ENCODE measurements at places on chromosomes 13 and 19.

DNA sequence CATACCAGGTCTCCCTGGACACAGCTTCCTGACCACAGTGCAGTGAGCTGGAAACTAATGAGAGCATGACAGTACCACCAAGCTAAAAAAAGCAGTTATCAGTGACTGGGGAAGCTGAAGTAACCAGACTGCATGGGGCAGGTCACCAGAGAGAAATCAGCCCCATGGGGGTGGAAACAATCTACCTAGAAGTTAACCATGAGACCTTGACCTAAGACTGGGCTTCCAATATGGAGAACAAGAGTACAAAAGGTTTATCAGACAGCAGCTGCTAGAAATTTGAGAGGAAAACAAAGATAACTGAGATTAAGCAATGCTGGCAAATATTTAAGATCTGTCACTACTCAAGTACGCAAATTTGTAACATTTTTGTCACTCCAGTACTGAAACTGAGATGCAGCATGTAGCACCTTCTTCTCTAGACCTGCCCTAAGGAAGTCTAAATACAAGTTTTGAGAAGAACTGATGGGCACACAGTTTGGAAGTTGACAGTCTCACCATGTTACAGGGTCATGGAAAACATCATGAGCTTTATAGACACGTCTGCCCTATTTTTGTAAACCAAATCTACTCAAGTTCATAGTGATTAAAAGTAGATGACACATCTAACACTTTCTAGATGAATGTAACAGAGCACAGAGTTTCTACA, 2641.8 kb upstream of the PCDH20 start:
- no peak for DNase-seq

DNA sequence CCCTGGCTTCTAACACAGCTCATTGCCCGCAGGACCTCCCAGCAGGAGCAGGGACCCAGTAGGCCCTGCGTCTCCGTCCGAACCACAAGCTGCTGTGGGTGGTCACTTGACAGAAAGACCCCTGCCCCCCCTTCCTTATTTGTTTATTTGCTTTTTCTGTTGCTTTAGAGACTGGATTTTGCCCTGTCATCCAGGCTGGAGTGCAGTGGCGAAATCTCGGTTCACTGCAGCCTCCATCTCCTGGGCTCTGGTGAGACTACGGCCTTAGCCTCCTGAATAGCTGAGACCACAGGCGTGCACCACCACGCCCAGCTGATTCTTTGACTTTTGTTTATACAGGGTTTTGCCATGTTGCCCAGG, 7.6 kb upstream of the PTBP1 start:
- no peak for DNase-seq

GRCh38 chr13:76387566-76387965, 498.6 kb downstream of the KCTD12 start:
- no peak for DNase-seq

- no peak for DNase-seq
Observed at GRCh38 chr13:50577806-50578205, 265.7 kb downstream of the DLEU7 start.

DNA sequence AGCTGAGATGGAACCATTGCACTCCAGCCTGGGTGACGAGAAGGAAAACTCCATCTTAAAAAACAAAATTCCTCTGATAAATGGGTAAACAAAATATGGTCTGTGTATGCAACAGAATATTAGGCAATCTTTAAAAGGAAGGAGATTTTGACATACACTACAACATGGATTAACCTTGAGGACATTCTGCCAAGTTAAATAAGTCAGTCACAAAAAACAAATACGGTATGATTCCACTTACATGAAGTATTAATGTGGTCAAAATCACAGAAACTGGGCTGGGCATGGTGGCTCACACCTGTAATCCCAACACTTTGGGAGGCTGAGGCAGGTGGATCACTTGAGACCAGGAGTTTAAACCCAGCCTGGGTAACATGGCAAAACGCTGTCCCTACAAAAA, 3.0 kb upstream of the ZNF444 start:
- no peak for DNase-seq

DNA sequence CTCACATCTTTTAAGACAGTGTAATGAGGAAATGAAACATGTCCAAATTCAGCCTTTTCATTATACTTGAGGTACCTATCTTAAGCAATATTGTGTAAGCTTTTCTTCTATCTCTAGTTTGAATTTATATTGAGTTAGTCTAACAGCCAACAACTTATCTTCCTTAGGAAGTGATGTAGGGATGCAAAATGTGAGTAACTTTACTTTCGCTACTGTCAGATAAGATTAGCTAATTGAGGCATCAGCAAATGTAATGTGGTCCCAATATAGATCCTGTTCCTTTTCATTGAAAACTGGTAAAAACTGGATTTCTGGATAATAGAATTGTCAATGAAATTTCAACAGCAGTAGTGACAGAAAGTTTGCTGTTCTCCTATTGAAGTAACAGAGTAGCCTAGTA, 902.2 kb downstream of the GPC5 start:
- DNase-seq, result no peak

GRCh38 chr13:110557610-110558305, 3.8 kb downstream of the RAB20 start:
- DNase-seq, result no peak

DNA sequence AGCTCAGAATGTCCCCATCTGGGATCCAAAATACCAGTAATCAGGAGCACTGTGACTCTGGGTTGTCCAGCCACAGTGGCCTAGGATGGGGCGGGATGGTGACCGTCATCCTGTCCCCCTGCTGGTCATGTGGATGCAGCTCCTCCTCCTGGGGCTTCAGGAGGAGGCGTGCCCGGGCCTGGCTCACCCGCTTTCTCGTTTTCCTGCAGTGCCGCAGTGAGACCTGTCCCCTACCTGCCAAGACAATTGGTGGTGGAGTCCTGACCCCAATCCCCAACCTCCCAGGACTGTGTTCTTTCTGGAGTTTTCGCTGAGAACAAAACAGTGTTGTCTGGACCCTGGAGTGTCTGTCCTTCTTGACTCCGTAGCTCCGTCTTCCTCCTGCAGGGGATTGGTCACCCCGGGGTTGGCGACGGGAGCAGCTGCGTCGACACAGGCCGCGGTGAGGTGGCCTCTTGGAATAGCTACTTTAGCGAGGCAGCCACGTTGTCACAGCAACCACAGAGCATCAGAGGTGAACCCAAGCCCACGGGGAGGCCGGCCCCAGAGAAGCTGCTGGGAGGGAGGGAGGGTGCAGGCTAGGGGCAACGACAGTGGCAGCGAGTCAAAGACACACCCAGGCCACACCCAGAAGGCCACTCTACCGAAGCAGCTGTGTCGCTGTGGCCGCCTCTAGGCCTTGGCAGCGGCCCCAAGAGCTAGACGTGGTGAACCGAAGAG, 10.2 kb upstream of the EMC10 start:
- no peak for DNase-seq

DNA sequence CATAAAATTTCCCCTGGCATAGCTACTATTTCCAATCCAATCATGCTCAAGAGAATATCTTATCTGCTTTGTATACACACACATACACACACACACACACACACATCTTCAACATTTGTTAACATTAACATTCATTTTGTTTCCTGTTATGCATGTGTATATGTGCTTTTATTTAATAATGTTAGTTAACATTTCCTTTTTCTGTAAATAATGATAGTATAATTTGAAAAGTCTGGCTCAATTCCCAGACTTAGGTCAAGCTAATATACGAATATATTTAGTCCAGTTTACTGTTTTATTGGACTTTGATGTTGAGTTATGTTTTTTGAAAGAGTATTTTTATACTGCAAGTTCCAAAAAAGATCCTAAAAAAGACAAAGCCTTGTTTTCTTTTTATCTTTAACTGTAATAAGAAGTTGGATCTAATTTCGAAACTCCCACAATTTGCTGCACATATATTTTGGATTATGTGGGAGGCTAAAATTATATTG, 1072.4 kb downstream of the EFNB2 start:
- DNase-seq, result no peak

DNA sequence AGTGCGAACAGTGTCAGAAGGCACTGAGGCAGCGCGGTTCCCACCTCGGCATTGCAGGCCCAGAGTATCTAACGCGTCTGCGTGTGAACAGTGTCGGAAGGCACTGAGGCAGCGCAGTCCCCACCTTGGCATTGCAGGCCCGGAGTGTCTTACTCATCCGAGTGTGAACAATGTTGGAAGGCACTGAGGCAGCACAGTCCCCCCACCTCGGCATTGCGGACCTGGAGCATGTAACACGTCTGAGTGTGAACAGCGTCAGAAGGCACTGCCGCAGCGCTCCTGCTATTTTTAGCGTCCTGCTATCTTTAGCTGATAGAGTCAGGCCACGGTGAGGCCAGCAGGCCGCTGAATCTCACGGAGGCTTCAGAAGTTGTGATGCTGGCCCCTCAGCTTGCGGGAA, 39.6 kb downstream of the ATP11A start:
- DNase-seq, result no peak

DNA sequence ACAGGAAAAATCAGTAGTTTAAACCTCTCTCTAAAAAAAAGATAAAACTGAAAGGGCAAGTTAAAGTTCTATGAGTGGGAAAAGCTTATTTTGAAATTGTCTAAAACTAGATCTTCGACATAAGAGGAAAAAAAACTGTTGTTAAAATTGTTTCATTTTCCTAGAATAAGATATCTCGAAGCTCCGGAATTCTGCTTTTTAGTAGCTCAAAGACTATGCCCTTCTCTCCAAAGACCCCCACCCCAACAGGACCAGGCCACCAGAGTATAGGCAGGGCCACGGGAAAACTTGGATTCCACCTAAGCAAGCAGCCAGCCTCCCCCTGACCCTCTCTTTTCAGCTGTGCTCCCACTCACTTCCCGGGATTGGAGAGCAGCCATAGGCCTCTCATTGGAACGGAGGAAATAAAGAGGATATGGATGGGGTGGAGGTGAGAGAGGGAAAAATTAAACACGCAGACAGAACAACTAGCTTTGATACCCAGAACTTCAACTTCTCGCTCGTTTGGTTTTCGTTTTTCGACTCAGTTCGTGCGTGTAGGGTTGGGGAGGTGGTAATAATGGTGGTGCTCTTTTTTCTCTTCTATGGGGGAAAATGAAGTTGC, 3.0 kb downstream of the POU4F1 start:
- DNase-seq, result no peak

DNA sequence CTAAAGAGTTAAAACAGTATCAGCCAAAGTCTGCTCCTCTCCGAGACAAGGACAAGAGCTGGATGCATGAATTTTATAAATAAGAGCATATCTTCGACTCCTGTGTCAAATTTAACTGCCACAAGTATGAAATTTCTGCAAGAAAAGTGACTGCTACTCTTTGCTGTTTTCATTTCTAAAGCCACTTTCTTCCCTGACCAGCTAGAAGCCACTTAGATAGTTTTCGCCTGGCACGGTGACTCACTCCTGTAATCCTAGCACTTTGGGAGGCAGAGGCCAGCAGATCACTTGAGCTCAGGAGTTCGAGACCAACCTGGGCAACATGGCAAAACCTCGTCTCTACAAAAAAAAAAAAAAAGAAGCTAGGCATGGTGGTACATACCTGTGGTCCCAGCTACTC, 61.3 kb downstream of the ENOX1 start:
- no peak for DNase-seq

- no peak for DNase-seq
Observed at GRCh38 chr19:56670961-56671612, 470 bp downstream of the ZNF835 start.

DNA sequence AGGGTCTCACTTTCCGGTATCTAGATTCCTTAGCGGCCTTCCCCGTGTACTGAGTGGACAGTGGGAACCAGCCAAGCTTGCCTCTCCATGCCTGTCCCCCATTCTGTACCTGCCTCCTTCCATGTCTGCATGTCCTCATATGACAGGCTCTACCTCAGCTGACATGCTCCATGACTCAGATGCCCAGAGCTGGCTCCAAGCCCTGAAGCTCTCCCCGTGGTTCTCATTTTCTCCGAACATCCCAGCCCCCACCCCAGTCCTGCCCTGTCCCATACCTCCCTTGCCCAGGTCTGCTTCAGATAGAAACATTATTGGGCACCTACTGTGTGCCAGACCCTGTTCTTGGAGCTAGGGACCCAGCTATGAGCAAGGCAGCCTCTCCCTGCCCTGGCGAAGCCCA, 17.1 kb upstream of the SHFL start:
- no peak for DNase-seq

DNA sequence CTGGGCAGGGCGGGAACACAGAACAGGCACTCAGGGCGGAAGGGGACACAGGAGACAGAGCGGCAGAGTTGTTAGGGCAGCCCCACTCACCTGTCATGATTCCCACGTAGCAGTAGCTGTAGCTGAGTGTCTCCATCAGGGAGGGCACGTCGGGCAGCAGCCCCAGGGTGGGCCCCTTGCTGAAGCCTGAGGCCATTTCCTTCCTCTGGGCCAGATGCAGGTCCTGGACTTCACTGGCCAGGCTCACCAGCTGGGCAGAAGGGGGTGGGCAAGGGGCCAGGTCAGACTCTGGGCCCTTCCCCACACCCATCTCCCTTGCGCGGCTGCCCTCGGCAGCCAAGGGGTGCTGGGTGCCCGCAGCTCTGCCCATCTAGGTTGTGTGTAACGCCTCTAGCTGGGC, 5.9 kb downstream of the MBOAT7 start:
- no peak for DNase-seq

- no peak for DNase-seq
Observed at GRCh38 chr13:75554464-75554863, 4.9 kb downstream of the UCHL3 start.

DNA sequence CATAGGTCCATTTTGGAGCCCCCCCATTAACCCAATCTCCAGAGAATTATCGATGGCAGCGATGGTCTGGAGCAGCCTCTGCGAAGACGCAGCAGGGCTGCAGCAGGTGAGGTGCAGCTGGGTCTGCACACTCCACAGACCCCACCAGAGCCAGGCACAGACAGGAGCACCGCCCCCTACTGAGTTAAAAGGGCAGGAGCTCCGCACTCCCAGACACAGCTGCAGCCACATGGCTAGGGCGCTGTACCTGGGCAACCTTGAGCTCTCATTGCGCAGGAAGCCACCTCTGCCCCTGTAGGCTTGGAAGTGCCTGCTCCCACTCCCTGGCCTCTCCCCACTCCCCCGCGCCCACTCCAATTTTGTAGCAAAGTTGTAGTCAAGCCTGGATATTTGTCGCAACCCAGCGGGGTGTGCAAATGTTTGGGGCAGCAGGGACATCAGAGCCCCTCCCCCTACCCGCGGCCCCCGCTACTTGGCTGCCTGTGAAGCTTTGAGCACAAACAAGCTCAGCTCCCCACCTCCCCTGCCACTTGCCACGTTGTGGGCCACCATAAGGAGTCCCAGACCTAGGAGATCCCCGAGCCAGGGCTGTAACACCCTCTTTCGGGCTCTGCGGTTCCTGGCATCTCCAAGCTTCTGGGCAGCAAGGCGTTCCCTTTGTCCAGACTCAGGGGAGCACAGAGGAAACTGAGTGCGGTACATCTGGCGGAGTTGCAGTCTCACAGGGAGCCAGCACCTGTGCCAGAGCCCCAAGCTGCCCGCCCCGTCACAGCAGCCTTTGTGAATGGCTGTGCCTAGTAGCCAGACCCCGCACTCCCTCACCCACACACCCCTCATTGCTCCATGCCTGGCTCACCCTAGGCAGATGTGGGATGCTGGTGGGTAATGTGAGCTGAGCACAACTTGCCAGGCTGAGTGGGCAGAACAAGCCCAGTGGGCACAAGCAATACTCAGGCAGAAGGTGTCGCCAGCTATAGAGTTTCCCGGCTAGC, 949.7 kb upstream of the SLITRK1 start:
- DNase-seq, result no peak

- DNase-seq, result no peak
Observed at GRCh38 chr13:38121267-38121666, 228.4 kb upstream of the UFM1 start.

GRCh38 chr19:46042252-46042883, 1.6 kb upstream of the IGFL4 start:
- no peak for DNase-seq
